Thoracic aorta (tissue), 2 donors: ENCODE measurements at places on chromosomes 13 and 19. TPM values are rescaled to one million over a fixed set of nuclear protein-coding genes. Genes with fewer than 3 reads are reported as not detected.

- H3K27ac ChIP-seq, result no peak overlapping the region
- no peak for DNase-seq
- no peaks in the 10 kb centered on the region for H3K27me3 ChIP-seq
Measured at GRCh38 chr13:40362502-40362901, 303.9 kb downstream of the FOXO1 start.

DNA sequence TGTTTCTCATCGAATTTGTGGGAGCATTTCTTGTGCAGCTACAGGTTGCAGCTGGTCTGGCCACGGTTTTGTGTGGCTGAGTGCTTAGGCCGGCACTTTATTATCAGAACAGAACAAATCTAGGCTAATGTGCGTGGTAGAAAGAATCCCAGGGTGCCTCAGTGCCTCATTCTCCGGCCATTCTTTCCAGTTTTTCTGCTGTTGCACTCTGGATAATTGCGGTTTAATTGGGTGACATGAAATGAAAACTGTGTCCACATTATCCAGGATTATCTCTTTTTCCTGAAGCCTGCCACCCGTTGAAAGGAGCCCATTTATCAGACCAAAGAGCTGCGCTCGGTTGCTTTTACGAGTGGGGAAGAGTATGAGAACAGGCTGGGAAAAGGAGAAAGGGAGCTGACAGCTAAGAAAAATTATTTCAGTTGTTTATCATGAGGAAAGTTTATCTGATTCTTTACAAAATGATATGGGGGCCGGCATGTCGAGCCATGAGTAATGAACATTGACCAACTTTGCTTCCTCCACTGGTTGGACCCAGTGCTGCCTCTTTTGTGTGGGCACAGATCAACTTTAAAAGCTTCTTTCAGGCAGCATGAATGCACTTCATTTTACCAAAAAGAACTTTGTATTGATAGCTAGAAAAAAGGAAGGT, 117.0 kb upstream of the SOX21 start:
- no peak for DNase-seq
- no peak overlapping the region for H3K4me3 ChIP-seq
- no peaks in the 10 kb centered on the region for H3K36me3 ChIP-seq
- H3K4me1 ChIP-seq, result no peaks in the 10 kb centered on the region
- no peaks in the 10 kb centered on the region for H3K27me3 ChIP-seq

GRCh38 chr13:80498433-80498832, 157.5 kb upstream of the SPRY2 start:
- no peaks in the 10 kb centered on the region for H3K27me3 ChIP-seq
- no peak for DNase-seq
- no peaks in the 10 kb centered on the region for H3K36me3 ChIP-seq
- H3K27ac ChIP-seq, result no peak overlapping the region
- peaks cover 5% of the 10 kb centered on the region for H3K4me1 ChIP-seq
- no peak overlapping the region for H3K4me3 ChIP-seq

DNA sequence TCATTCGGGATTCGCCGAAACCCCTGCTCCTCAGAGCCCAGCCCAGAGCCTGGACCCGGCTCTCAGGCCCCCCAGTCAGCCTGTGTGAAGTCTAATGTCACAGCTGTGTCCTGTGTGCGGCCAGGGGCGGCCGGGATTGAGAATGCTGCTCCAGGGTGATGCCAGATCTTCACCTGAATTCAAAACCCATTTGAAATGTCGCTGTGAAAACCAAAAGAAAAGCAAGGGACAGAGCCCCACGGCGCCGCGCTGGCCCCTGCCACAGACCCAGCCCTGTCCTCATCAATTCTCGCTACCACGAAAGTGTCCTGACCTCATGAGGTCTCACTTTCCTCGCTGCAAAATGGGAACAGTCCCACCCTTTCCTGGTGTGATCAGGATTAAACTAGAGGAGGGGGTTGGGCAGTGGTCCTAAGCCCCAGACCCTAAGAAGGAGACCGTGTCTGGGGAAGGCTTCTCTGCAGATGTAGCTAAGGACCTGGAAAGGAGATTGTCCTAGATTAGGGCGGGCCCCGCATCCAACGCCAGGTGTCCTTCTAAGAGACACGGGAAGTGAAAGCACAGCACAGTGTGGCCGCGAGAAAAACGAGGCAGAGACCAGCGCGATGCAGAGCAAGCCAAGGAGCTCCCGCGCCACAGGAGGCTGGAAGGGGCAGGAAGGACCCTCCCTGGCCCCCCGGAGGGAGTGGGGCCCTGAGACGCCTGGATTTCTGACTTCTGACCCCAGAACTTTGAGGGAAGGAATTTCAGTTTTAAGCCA, 34.0 kb upstream of the SPACA7 start:
- H3K4me3 ChIP-seq, result no peak overlapping the region
- no peak overlapping the region for H3K27ac ChIP-seq
- H3K4me1 ChIP-seq, result no peaks in the 10 kb centered on the region
- no peaks in the 10 kb centered on the region for H3K27me3 ChIP-seq

DNA sequence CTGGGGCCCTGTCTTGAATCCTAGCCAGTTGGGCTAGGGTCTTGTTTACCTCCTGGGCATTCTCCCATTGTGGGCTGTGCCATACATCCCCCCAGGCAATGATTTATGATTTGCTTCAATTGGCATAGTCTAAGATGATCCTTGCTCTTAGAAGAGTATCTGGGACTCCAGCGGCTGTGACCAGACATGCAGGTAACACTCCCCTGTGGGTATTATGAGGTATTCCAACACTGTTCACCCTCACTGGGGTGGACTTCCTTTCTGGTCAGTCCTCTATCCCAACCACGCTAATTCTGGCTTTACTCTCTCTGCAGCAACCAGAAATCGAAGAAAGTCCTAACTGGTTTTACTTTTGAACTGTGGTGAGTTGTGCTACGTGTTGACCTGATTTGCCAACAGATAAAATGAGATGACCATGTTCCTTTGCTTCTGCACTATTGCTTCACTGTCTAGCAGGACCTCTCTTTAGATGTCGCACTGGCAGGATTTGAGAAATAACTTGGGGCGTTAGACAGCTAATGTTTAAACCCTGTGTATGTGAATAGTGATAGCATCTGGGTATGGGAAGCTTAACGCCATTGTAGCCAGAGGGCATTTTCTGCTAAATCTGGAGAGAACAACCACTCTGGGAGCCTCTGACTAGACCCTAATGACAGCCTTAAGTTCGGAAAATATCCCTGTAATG, 6.7 kb upstream of the LRCH1 start:
- no peak overlapping the region for H3K27ac ChIP-seq
- H3K4me3 ChIP-seq, result no peak overlapping the region
- H3K4me1 ChIP-seq, result no peaks in the 10 kb centered on the region

DNA sequence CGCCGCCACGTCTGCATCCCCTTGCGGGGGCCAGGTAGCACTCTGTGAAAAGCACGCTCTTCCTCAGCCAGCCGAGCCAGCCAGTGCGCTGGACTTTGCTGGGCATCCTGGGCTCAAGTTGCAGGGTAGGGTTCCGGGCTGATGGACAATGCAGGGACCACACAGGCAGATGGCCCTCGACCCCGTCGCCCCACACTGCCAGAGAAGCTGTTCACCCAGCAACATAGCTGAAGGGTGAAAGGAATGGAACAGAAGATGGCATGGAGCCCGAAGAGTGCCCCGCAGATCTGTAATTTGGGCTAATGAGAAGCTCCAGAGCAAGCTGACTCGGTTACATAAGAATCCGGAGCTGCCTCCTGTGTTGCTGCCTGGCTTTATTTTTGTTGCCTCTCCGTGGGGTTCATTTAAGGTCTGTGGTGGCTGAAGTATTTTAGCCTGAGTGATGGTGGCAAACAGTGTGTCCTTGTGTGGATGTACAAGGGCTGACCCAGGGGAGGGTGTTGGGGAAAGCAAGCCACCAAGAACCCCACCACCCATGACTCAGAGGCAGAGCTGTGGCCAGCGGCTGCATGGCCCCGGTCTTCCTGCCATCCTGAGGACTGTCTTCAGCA, 105.8 kb downstream of the SOX1 start:
- no peaks in the 10 kb centered on the region for H3K4me1 ChIP-seq
- no peak overlapping the region for H3K4me3 ChIP-seq
- no peak overlapping the region for H3K27ac ChIP-seq
- H3K27me3 ChIP-seq, result no peaks in the 10 kb centered on the region

GRCh38 chr13:29909081-29909730, 58.8 kb upstream of the UBL3 start:
- H3K27ac ChIP-seq, result no peak overlapping the region
- H3K4me1 ChIP-seq, result no peaks in the 10 kb centered on the region
- H3K27me3 ChIP-seq, result no peaks in the 10 kb centered on the region

- H3K36me3 ChIP-seq, result no peaks in the 10 kb centered on the region
- no peaks in the 10 kb centered on the region for H3K4me1 ChIP-seq
- no peak overlapping the region for H3K4me3 ChIP-seq
- H3K27ac ChIP-seq, result no peak overlapping the region
- no peak for DNase-seq
Measured at GRCh38 chr13:103283451-103283820, 217.2 kb upstream of the SLC10A2 start.

DNA sequence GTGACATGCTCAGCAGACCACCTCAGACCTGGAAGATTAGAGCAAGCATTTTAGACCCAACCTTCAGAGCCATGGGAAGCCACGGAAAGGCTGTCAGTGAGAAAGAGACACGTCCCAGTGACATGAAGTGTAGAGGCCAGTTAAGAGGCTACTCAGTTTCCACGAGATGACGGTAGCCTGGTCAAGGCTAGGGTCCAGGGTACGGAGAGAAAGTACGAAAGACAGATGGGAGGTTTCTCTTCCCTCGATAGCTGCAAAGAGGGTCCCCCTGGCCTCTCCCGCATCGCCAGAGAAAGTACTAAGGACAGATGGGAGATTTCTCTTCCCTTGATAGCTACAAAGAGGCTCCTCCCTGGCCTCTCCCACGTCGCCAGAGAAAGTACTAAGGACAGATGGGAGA, 8.6 kb downstream of the ZSCAN5A start:
- H3K4me3 ChIP-seq, result no peak overlapping the region
- no peak for DNase-seq
- peaks cover 12% of the 10 kb centered on the region for H3K36me3 ChIP-seq

DNA sequence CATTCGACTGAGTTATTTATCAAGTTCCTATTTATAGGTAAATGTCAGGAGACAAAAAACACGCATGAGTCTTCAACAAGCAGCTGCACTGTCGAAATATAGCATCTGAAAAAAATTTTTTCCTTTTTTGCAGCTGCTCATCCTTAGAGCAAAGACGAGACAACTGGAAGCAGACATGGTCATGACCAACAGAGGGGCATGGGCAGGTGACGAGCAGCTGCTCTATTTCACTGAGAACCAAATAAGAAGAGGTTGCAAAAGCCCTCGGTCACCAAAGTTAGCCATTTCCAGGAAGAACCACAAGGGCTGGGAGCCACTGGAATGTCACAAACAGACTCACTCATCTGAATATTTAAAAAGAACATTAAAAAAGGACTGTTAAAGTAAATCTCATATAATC, 22.2 kb downstream of the SOHLH2 start:
- H3K27ac ChIP-seq, result no peak overlapping the region
- no peaks in the 10 kb centered on the region for H3K36me3 ChIP-seq
- no peak for DNase-seq
- H3K27me3 ChIP-seq, result no peaks in the 10 kb centered on the region
- H3K4me1 ChIP-seq, result no peaks in the 10 kb centered on the region

GRCh38 chr13:107999751-108000150, 215.6 kb downstream of the LIG4 start:
- no peak overlapping the region for H3K4me3 ChIP-seq
- DNase-seq, result no peak
- H3K4me1 ChIP-seq, result no peaks in the 10 kb centered on the region
- no peak overlapping the region for H3K27ac ChIP-seq
- H3K27me3 ChIP-seq, result peaks cover 3% of the 10 kb centered on the region

- H3K27ac ChIP-seq, result no peak overlapping the region
- H3K4me1 ChIP-seq, result no peaks in the 10 kb centered on the region
- H3K27me3 ChIP-seq, result no peaks in the 10 kb centered on the region
- H3K4me3 ChIP-seq, result no peak overlapping the region
- DNase-seq, result no peak
- H3K36me3 ChIP-seq, result no peaks in the 10 kb centered on the region
Measured at GRCh38 chr19:53849237-53849676, 18.4 kb upstream of the MYADM start.

GRCh38 chr13:84431646-84432045, 549.4 kb upstream of the SLITRK1 start:
- no peak for DNase-seq
- no peaks in the 10 kb centered on the region for H3K36me3 ChIP-seq
- peaks cover 22% of the 10 kb centered on the region for H3K4me1 ChIP-seq
- no peak overlapping the region for H3K4me3 ChIP-seq
- H3K27me3 ChIP-seq, result no peaks in the 10 kb centered on the region
- no peak overlapping the region for H3K27ac ChIP-seq

DNA sequence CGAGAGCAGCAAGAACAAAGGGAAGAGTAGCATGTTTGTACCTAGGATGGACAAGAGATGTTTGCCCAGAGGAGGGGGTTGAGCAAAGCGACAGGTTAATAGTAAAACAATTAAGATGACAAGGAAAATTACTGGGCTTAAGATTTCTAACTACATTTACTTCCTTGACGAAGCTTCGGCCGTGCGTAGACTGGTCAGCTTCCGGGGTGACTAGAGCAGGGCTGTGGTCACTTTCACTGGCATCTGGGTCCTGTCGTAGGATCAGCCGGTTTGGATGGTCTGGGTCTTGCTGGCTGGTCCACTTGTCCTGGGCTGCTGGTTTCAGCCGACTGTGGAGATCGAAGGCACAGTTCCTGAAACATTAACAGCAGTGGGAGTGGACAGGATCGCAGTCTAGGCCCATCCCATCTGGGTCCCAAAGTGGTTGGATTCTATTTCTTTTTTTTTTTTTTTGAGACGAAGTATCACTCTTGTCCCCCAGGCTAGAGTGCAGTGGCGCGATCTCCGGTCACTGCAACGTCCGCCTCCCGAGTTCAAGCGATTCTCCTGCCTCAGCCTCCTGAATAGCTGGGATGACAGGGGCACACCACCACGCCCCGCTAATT, 5.0 kb upstream of the BSG start:
- H3K4me3 ChIP-seq, result no peak overlapping the region
- no peak overlapping the region for H3K27ac ChIP-seq
- H3K4me1 ChIP-seq, result peaks cover 8% of the 10 kb centered on the region
- H3K27me3 ChIP-seq, result no peaks in the 10 kb centered on the region
- no peak for DNase-seq

DNA sequence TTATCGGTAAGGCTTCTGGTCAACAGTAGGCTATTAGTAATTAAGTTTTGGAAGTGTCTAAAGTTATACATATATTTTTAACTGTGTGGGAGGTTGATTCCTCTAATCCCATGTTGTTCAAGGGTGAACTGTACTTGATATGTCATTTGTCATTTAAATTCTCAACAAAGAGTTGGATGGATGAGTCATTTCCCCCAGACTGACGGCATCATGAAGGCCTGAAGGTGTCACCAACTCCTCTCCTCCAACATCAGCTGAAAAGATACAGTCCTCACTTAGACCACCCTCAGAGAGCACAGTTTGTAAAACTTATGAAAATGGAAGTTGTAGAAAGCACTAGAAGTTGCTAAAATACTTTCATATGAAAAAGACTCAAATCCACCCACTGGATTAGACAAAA, 48.8 kb downstream of the DCLK1 start:
- H3K36me3 ChIP-seq, result no peaks in the 10 kb centered on the region
- no peaks in the 10 kb centered on the region for H3K27me3 ChIP-seq
- no peak for DNase-seq
- H3K27ac ChIP-seq, result no peak overlapping the region
- no peaks in the 10 kb centered on the region for H3K4me1 ChIP-seq
- H3K4me3 ChIP-seq, result no peak overlapping the region

Gene PSPN
- total RNA-seq, result 2.8 TPM

Gene IGFL1
- total RNA-seq, result not detected

Gene TEX101
- not detected for total RNA-seq

Gene IGSF23
- total RNA-seq, result not detected

Gene MBD3L2
- not detected for total RNA-seq

Gene ATP4B
- total RNA-seq, result 0.85 TPM

Gene SYNE4
- 0.92 TPM for total RNA-seq

Gene EPSTI1
- total RNA-seq, result 4.0 TPM

Gene DHRS12
- total RNA-seq, result 13.3 TPM

Gene CPAMD8
- total RNA-seq, result 27.3 TPM

Gene DLL3
- not detected for total RNA-seq

Gene PLPPR3
- total RNA-seq, result not detected

Gene CCDC70
- total RNA-seq, result not detected

Gene MEX3D
- total RNA-seq, result 23.4 TPM

Gene MCEMP1
- total RNA-seq, result not detected
